ENCODE measurements at places on chromosomes 1 and 21.

GRCh38 chr21:45780647-45781046 is 137.1 kb downstream of the PCBP3 start:
- no peak for DNase-seq

GRCh38 chr21:41786509-41786987 is 19.7 kb upstream of the RIPK4 start:
- DNase-seq: no peak

DNA sequence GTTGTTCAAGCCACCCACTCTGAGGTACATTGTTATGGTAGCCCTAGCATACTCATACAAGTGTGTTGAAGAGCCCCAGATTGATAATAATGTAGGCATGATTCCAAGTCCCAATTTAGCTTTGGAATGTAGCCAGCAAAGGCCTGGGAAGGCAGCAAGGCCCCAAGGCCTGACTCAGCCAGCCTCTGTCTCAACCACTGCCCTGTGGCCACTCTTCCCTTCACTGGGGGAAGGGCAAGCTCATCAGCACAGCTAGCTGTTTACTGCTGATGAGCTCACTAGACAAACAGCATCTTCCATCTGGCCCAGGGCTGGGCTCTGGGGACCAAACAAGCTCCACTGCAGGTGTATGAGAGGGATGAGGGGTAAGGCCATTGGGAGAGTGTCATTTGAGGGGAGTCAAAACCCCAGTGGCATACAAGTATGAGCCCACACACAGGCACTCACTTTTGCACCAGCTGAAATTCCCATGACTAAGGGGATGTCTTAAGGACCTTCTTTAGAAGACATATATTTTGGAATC is 2.2 kb upstream of the IRF6 start:
- DNase-seq: peak; percentile 85

- no peak for DNase-seq
These were observed at the start of gene CFHR3 for GRCh38 chr1:196774603-196775002. Gene CFHR3, plus strand, starts transcription at chr1:196774840. Its CDS starts 47 bp downstream, at chr1:196774887.

- DNase-seq: no peak
These were observed 243.2 kb downstream of the NCAM2 start for GRCh38 chr21:21241391-21241790.
